ENCODE measurements at places on chromosomes 2 and 18.
A peak's percentile ranks its signal among the peaks of the same experiment; 100 is the strongest.

- no peak for DNase-seq
Observed at GRCh38 chr2:11684894-11685460, 15.0 kb upstream of the NTSR2 start.

GRCh38 chr2:239790313-239790712 lies 234.8 kb downstream of the NDUFA10 start:
- DNase-seq, result no peak

GRCh38 chr2:29398384-29399237 lies 283.4 kb downstream of the CLIP4 start:
- DNase-seq, result no peak

- DNase-seq, result peak; percentile 87
Observed at GRCh38 chr2:10835052-10835970, 22.7 kb upstream of the PDIA6 start.

GRCh38 chr2:150675807-150676206 lies 188.3 kb upstream of the RND3 start:
- DNase-seq, result no peak

DNA sequence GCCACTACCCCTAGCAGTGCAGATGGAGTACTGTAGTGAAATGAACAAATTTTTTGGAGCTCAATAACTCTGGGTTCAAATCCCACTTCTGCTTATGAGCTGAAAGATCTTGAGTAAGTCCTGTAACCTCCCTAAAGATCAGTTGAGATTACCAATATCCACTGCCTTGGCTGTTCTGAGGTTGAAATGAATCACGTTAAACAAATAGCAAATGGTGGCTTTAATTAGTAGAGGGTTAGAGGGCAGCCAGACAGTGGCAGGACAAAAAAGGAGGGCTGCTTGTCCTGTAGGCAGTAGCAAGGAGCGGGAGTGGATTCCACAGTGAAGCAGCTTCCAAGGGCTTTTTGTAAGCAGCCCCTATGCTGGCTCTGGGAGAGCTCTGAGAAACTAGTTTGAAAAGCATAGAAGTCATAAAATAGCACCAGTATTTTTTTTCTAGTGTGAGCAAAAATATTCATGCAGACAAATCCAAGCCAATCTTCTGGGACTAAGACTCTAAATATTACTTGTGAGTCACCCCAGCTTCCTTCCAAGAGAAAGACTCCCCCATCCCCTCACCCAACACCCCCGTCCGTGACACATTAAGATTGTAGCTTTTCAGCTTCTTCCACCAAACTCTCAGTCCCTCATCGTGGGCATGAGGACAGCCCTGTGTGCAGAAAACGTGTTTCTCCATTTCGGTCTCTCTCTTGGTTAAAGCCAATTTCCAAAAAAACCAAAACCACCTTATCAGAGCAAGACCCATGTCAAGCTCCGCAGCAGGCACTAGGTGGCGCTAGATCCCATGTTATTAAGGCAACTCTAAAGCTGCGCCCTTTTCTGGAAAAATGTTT lies 123.5 kb upstream of the LGALSL start:
- DNase-seq, result peak; percentile 41

DNA sequence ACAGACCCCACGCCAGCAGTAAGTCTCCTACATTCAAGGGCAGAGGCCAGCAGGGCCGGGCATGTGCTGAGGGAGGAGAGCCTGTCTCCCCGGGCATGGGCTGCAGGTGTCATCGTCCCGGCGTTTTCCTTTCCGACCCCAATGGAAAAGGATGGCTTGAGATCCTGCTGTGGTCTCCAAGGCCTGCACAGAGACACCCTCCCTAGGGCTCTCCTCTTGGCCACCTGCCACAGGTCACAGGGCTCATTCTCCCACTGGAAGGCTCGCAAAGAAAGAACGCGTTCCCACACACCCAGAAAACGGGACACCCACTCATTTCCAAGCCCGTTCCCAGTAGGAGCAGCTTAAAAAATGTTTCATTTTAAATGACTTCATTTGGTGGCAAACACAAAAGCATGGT lies 41.0 kb downstream of the DIPK1C start:
- DNase-seq, result no peak
